ENCODE measurements at places on chromosomes 4 and X.

GRCh38 chrX:113929004-113929403 is 654.9 kb upstream of the HTR2C start:
- peak; percentile 0 for DNase-seq

- DNase-seq = peak; percentile 81
Observed at GRCh38 chr4:89797117-89797516, 39.8 kb downstream of the SNCA start.

DNA sequence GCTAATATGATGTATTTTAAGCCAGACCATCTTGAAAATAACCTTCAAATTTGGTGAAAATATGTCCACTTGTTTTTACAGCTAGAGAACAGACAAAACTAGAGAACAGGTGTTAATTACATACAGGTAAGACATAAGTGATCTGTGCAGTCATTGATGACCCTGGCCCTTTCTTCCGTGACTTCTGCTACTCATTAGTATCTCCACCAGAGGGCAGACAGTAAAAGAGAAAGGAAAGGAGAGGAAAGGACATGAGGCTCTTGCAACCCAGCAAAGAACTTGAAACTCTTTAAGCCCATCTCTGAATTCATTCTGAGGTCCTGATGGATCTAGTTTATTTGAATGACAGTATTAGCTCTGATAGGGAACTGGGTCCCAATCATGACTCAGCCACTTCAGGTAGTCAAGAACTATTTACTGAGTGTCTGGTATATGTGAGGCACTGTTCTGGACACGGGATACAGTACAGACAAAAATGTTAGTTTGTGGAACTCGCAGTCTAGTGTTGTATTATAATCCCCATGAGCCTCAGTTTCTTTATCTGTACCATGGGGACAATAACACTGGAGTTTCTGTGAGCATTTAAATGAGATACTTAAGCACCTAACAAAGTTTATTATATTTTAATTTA is 121.0 kb upstream of the TEX13D start:
- peak; percentile 39 for DNase-seq

- DNase-seq = no peak
Observed at GRCh38 chrX:77945910-77946545, 23.4 kb downstream of the PGAM4 start.

DNA sequence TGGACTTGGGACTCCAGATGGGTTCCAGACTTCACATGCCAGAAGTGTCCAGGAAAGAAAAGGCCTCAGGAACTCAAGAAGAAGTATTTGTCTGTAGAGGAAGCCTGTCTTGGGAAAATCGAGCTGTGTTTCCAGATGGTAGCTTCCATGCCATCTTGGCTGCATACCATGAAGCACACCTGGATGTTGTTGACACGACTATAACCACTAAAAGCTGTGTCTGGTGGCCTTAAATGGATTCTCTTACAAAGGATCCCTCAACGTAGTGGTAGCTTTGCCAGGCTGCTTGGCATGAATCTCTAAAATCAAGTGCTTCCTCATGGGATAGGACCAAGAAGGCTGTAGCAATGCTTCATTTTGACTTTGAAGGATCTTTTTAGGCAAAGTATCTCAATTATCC is 313.4 kb upstream of the BOD1L1 start:
- no peak for DNase-seq

DNA sequence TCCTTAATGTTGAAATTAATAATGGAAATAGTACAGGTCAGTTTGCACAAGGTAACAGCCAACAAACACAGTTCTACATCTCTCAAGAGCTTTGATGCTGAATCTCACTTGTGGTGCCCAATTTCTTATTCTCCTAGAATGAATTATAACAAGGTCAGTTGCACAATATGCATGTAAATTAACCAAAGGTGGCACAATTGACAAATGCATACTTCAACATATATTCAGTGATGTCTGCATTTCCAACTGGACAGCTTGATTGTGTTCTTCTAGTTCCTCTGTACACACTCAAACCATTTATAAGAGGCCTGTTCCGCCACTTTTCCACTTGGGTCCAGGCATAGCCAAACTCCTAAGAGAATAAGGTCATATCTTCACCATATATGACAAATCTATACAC is 210.3 kb upstream of the EPHA5 start:
- peak; percentile 3 for DNase-seq

DNA sequence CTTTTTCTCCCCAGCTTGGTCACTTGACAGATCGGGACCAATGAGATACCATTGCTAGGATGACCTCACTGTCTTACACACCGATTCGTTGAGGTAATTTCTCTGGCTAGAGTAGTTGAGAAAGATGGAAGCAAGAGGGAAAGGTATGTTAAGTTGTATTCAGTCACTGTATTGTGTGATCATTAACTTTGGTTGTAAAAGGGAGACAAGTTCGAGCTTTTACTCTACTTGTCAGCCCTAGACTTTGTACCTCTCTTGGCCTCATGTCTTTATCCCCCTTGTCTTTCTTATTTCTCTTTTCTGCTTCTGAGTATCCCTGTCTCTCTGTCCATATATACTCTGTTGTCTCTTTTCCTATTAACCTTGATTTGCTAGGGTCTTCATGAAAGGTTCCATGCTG is 15.5 kb downstream of the FMR1 start:
- no peak for DNase-seq

- DNase-seq = peak; percentile 57
Observed at GRCh38 chr4:19684084-19684483, 567.6 kb upstream of the SLIT2 start.

GRCh38 chr4:169493164-169493524 is 119.2 kb downstream of the NEK1 start:
- DNase-seq = no peak

GRCh38 chr4:182738283-182739047 is 178.7 kb downstream of the DCTD start:
- peak; percentile 23 for DNase-seq

DNA sequence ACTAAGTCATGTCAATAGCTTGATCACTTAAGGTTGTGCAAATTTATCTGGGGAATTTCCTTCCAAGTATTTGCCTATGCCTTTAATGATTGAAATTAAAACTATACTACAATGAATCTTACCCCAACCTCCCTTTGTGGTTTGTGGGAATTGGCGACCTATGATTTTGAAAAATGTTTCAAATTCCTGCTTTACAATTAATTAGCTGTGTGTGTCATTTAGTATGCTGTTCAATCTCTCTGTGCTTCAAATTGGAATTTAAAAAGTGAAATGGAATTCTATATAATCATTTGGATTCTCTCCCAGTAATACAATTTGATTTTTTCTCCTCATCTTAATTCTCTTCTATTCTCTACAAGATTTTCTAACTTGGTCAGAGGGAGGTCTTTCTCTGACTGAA is 2319.5 kb downstream of the ARAP2 start:
- peak; percentile 84 for DNase-seq

GRCh38 chr4:71338846-71339593 is at the start of gene SLC4A4:
Gene SLC4A4, plus strand, starts transcription at chr4:71339020.
- DNase-seq = peak; percentile 76

- DNase-seq = no peak
Observed at GRCh38 chr4:76982638-76983584, 33.4 kb downstream of the SEPTIN11 start.

DNA sequence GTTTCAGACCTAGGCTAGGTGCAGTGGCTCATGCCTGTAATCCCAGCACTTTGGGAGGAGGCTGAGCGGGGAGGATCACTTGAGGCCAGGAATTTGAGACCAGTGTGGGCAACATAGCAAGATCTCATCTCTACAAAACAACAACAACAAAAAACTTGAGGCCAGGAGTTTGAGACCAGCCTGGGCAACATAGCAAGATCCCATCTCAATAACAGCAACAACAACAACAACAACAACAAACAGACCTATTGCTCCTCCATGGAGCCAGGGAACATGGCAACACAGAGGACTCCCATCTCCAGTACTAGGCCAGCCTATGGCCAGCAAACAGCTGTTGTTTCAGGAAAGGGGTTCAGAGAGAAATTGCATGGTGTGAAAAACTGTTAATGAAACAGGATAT is 43.4 kb downstream of the SLC16A2 start:
- no peak for DNase-seq

DNA sequence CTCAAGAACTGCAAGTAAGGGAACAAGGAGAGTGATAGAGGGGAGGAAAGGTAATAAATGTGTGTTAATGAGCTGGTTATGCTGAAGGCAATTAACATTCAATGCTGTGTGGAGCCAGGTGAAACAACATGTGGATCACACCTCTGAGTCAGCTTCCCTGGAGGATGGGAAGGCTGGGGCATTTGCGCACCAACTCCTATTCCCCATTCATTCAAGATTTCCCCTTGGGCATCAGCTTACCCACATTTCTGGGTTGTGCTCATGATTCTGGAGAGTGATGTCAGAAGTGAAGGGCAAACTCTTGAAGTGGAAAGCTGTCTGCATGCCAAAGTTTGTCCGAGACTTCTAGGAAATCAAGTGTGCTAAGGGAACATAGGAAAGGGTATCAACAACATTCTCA is 461.4 kb downstream of the MID1IP1 start:
- no peak for DNase-seq

- DNase-seq = no peak
Observed at GRCh38 chr4:182015014-182015413, 228.2 kb upstream of the TENM3 start.

DNA sequence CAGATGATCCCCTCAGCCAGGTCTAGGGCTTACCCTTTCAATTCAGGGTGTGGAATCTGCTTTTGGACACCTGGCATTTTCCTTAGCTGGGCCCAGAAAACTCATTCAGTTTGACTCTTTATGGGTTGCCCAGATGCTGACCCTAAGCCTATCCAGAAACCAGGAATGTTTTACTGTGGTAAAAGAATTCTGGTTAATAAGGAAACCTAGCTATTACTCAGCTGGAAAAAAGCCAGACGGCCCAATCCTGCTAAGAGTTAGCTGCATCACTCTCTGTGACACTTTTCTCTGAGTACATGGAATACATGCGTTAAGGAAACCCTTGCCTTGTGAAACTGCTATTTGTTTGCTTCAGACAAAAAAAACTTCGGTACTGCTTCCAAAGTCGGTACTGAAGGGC is 28.0 kb downstream of the ING2 start:
- DNase-seq = peak; percentile 89

- DNase-seq = no peak
Observed at GRCh38 chrX:10926404-10926803, 184.7 kb upstream of the HCCS start.

GRCh38 chr4:189049682-189050081 is 891.0 kb upstream of the FRG1 start:
- DNase-seq = no peak

DNA sequence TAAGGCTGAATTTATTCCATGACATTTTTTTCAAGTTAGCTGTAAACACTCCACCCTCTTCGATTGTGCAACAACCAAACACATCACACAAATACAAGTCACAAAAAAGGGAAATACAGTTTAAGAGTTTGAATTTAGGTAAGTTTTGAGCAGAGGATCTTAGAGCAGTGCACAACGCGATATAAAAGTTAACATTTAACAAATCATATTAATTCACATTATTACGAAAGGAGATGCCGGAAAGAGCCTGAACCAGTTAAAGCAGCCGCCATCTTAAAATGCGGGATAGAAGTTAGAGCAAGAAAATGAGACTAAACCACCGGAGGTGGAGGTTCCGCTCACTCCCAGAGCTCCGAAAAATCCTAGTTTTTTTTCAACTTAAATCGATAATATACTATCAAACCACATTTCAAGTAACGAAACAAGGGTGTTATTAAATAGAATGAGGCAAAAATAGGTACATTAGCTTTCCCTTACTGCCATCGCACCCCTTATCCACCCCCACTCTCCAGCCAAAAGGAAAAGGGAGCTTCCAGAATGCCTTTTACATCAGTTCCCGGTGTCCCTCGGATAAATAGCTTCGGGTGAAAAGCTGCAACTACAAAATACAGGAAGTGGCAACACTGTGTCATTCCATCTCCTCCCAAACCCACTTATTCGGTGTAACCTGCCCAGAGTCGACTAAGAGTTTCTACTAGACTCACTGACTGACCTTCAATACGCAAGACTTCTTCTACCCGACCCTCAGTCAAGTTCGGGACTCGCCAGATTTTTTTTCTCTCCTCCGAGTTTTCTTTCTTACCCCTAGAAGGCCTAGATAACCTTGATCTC is 1.9 kb downstream of the UBE2D3 start:
- DNase-seq = peak; percentile 75

- DNase-seq = peak; percentile 79
Observed at GRCh38 chrX:3129256-3129655, 88.0 kb downstream of the ARSF start.

DNA sequence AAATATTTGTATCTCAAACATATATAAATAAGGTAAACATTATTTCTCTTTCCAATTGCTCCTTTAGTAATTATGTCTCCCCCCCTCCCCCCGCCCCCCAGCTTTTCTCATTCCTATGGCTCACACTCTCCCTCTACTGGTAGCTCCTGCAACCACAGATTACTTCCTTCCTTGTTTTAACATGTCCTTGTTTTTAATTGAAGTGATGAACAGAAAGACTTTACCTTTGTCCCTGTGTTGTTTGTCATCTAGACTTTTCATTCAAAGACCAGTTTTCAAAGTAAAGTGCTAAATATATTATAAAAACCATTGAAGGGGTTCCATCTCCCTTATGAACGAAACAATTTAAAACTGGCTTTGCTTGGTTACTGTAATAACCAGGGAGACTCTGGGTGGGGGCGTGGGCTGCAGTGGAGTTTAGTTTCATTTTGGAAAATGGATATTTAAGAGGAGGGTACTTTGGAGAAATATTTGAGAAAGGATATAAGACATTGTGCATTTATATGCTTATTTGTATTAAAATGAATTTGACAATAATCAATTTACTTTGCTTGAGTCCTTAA is 352.9 kb downstream of the RAPGEF2 start:
- peak; percentile 53 for DNase-seq

DNA sequence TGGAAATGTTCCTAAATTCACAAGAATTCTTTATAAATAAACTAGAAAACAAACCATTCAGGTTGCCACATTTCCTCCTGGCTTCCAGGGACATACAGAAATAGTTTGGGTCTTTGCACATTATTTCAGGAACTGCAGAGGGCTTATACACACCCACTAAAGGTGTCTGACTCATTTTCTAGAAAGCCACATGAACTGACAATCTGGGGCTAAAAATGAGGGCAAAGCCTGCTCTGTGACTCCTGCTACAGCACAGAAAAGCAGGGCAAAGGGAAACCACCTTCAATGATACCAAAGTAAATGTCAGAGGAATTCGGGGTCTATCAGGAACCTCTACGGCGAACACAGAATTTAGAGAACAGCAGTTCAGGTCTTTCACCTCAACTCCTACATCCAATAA is 112.2 kb upstream of the MAP3K15 start:
- peak; percentile 15 for DNase-seq

- DNase-seq = no peak
Observed at GRCh38 chr4:174531486-174531885, 9.2 kb upstream of the HPGD start.

DNA sequence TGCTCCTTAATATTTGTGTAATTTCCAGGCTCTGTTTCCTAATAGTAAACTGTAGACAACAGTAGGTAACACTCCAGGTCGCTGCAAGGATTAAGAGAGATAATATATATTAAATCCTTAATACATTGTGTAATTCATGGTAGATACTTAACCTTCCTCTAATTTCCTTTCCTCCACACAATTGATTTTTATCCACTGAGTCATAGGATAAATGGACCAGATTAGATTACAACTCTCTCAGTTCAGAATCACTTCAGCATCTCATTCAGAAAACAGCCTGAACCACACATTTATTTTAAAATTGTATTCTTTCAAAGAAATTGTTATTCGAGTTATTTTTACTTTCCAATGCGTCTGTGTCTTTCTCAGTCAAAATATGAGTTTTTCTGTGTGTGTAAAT is 17.1 kb downstream of the GK2 start:
- peak; percentile 9 for DNase-seq

GRCh38 chr4:26322346-26322745 is 1.5 kb downstream of the RBPJ start:
- DNase-seq = no peak
